ENCODE measurements at places on chromosomes 2 and 18. TPM values are rescaled to one million over a fixed set of nuclear protein-coding genes. Genes with fewer than 3 reads are reported as not detected.

ANTXR1 gene
- 31.5 TPM for total RNA-seq

CRACDL gene
- not detected for total RNA-seq

RBKS gene
- total RNA-seq: 1.4 TPM

CYP27C1 gene
- total RNA-seq: 0.41 TPM

ANO7 gene
- 1.1 TPM for total RNA-seq

SULT1C2 gene
- total RNA-seq: 0.27 TPM

WIPF1 gene
- 20.5 TPM for total RNA-seq

ACYP2 gene
- total RNA-seq: 11.5 TPM

NT5DC4 gene
- not detected for total RNA-seq

CACNB4 gene
- total RNA-seq: 4.8 TPM

ERBB4 gene
- total RNA-seq: 0.16 TPM
